ENCODE measurements at places on chromosomes 11 and 22. TPM values are rescaled to one million over a fixed set of nuclear protein-coding genes. Genes with fewer than 3 reads are reported as not detected.
A peak's percentile ranks its signal among the peaks of the same experiment; 100 is the strongest.

The ADORA2A gene
- total RNA-seq, result 2.2 TPM

The SCN4B gene
- total RNA-seq, result 2.0 TPM

The OR10G8 gene
- 5.8 TPM for total RNA-seq

The APOL1 gene
- 5.0 TPM for total RNA-seq

The C11orf97 gene
- 10.4 TPM for total RNA-seq

The CDKN1C gene
- total RNA-seq, result 24.3 TPM

The SPDYC gene
- 1.2 TPM for total RNA-seq

DNA sequence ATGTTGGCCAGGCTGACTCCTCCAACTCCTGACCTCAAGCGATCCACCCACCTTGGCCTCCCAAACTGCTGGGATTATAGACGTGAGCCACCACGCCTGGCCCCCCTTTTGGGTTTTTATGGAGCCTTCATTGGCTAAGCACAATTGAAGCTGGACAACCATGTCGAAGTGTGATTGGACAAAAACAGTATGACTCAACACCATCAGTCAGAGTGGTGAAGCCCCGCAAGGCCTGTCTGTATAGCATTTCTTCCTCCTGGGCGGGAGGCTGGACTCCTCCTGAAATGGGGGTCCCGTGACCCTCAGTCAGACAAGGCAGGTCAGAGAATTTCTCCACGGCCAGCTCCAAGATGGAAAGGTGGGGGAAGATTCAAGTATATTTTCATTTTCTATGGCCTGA, 3.1 kb upstream of the PARVB start:
- H3K4me1 ChIP-seq, result peaks cover 4% of the 10 kb centered on the region
- no peak overlapping the region for H3K27ac ChIP-seq
- DNase-seq, result no peak
- no peaks in the 10 kb centered on the region for H3K36me3 ChIP-seq

- H3K27me3 ChIP-seq, result no peaks in the 10 kb centered on the region
- no peak for DNase-seq
These were observed 33.9 kb upstream of the EIF3M start for GRCh38 chr11:32549611-32550187.

- no peak overlapping the region for H3K4me3 ChIP-seq
- no peak overlapping the region for H3K27ac ChIP-seq
- no peak for DNase-seq
- H3K4me1 ChIP-seq, result no peaks in the 10 kb centered on the region
These were observed 14.0 kb downstream of the GRAMD1B start for GRCh38 chr11:123443851-123444623.

GRCh38 chr11:19337779-19338178, 97.0 kb upstream of the E2F8 start:
- no peaks in the 10 kb centered on the region for H3K27me3 ChIP-seq
- no peak overlapping the region for H3K27ac ChIP-seq
- H3K4me3 ChIP-seq, result no peak overlapping the region
- no peak for DNase-seq

DNA sequence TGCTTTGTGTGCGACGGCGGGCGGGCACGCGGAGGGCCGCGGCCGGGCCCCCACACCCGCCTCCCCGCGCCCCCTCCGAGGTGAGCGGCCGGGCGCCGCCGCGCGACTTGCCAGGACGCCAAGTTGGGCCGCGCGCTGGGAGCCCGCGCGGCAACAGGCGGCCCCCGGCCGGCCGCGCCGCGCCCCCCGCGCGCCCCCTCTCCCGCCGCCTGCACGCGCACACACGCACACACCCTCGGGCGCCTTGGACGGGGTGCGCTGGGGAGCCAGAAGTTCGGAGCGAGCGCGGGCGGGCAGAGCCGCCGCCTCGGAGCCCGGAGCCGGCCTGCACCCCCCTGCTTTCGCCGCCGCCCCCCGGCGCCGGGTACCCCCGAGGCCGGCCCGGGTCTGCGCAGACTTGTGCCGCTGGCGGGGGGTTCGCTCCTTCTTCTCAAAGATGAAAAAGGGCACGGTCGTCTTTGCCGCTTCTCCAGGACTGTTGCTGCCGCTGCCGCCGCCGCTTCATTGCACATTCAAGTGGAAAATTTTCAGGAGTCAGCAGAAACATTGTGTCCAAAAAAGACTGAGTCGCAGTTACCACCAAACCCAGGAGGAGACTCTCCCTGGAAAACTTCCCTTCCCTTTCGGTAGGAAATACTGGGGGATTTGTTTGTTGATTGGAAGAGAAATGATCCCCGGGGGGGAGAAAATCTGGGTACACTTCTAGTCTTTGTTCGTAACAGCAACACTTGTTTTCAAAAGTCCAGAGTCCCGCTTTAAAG, 895 bp downstream of the TEAD1 start:
- H3K4me3 ChIP-seq, result peak overlapping the region; percentile 74
- H3K27ac ChIP-seq, result peak overlapping the region; percentile 97
- no peaks in the 10 kb centered on the region for H3K4me1 ChIP-seq
- no peaks in the 10 kb centered on the region for H3K27me3 ChIP-seq

DNA sequence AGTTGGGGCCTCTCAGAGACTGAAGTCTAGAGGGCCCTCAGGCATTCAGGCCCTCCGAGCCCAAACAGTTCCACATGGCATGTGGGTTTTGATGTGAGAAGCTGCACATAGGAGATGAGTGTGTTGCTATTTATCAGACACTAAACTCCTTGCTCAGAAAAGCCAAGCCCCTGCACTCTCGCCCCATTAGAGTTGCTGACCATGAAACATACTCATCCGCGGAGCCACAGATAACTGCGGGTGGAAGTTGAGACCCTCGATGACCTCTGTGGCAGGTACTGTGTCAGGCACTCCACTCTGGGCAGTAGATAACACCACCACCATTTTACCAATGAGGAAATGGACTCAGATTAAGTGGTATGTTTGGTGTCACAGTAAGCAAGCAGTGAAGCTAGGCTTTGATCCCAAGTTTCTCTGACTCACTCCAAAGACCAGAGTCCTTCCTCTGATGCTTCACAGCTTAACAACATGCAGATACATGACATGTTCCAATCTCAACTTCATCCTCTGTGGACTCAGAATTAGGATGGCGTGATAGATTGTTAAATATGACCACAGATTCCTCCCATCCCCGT, 202.1 kb downstream of the ADAMTS15 start:
- no peaks in the 10 kb centered on the region for H3K27me3 ChIP-seq
- no peaks in the 10 kb centered on the region for H3K36me3 ChIP-seq
- peaks cover 43% of the 10 kb centered on the region for H3K4me1 ChIP-seq
- DNase-seq, result no peak
- H3K4me3 ChIP-seq, result no peak overlapping the region

GRCh38 chr11:122363296-122363695, 247.3 kb upstream of the BLID start:
- H3K4me1 ChIP-seq, result no peaks in the 10 kb centered on the region
- no peak overlapping the region for H3K4me3 ChIP-seq

GRCh38 chr11:1501421-1502167, 15.0 kb upstream of the MOB2 start:
- peaks cover 5% of the 10 kb centered on the region for H3K4me1 ChIP-seq
- DNase-seq, result no peak
- no peaks in the 10 kb centered on the region for H3K27me3 ChIP-seq
- H3K4me3 ChIP-seq, result no peak overlapping the region
- no peaks in the 10 kb centered on the region for H3K36me3 ChIP-seq

GRCh38 chr22:42857845-42858481, 890 bp upstream of the ARFGAP3 start:
- peak overlapping the region; percentile 96 for H3K27ac ChIP-seq
- H3K36me3 ChIP-seq, result no peaks in the 10 kb centered on the region
- peaks cover 17% of the 10 kb centered on the region for H3K4me1 ChIP-seq
- peak overlapping the region; percentile 93 for H3K4me3 ChIP-seq
